Jurkat, Clone E6-1 (cell line): ENCODE measurements at places on chromosomes 1 and 21.

DNA sequence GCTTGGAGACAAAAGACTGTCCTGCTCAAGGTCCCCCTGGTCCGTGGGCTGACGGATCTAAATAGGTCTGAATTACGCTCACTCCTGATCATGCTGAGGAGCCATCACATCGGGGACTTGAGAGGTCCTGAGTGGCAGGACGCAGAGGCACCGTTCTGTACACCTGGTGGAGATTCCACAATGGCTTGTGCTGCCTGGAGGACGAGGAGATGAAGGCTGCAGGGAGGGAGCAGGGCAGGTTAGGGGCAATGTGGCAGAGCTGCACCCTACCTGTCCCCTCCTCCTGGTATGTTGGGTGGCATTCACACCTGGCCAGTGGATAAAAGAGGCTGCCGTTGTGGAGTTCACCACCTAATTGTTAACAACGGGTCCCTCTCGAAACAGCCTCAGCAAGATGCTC lies 38.7 kb downstream of the RHBG start:
- DNase-seq = no peak

DNA sequence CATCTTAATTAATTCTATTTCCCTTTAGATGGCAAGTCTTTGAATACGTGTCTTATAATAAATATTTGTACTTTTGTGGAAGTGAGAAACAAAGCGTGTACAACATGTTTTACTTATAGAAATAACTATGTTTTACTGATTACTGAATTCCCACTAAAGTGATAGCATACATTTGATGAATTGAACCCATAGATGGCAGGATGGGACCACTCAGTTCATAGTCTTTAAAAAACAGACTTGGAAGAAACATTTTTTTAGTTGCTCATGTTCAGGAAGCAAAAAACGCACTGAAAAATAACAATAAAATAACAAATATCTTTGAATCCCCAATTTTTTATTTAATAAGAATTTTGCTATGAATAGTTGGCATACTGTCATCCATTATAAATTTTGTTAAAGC lies 507.1 kb upstream of the ZRANB2 start:
- peak; percentile 20 for DNase-seq

- DNase-seq = no peak
These were observed 2.0 kb upstream of the OR2AK2 start for GRCh38 chr1:247962911-247963588.

GRCh38 chr1:30264672-30265025 lies 458.7 kb downstream of the MATN1 start:
- DNase-seq = no peak

- DNase-seq = peak; percentile 48
These were observed 9.0 kb downstream of the NPPA start for GRCh38 chr1:11838349-11839272.

GRCh38 chr1:203673550-203674411 lies 47.1 kb downstream of the ATP2B4 start:
- DNase-seq = peak; percentile 100

DNA sequence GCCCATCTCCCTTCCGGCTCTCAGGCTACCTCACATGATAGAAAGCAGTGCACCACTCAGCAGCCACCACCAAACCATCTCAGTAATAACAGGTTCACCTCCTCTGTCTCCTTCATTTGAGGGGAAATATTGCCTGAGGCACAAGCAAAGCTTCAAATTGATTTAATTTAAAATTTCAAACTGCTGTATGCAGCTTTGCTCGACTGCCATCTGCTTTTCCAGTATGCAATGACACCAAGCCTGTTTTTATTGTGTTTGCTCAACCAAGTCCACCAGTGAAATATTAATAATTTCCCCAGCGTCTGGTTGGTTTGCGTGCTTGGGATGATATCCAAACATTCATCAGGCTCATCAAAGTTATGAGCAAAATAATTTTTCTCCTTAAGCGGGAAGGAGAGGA lies 552.4 kb upstream of the DAB1 start:
- no peak for DNase-seq

DNA sequence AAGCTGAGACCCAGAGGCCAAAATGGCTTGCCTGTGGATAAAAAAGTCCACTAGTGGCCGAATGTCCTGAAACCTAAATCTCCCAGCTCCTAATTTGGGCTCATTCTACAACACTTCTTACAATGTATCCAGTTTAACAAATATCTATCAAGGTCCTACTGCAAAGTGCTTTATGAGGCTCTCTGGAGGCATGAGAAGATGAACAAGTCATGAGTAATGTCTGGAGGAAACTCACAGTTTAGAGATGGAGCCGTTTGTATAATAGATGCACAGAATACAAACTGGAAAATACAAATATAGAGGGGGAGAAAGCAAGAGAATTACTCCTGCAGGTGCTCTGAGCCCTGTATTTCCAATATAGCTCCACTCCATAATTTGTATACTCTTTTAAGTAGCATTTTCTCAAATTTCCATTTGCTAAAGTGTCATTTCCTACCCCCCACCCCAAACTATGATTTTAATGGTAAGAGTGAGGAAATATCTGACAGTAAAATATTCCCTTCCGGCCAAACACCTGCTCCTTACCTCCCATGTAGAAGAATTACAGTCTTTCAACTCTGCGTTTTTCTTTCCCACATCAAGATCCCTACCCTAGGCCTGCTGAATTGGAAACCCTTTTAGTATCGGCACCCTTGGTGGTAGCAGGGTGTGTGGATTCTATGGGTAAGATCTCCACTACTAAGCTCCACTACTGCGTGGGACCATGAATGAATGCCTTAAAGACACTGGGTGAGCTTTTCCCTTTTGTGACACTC lies 3.3 kb upstream of the ADAMTS5 start:
- no peak for DNase-seq

GRCh38 chr21:38838598-38839327 lies 33.0 kb downstream of the ETS2 start:
- DNase-seq = no peak

DNA sequence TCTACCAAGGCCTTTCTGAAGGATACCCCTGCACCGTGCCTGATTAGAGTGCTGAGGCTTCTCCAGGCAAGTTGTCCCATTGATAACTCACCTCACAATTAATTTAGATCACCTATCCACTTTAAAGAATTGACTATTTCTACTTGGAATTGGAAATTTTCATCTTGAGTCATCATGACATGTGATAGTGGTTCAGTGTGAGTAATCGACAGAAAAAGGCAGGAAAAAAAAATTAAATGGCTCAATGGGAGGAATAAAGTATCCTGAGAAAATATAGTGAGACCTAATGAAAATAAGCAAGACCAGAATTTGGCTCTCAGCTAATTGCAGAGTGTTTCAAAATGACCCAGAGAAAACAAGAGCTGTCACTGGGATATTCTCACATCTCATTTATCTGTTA lies 222.4 kb upstream of the C8B start:
- DNase-seq = no peak

DNA sequence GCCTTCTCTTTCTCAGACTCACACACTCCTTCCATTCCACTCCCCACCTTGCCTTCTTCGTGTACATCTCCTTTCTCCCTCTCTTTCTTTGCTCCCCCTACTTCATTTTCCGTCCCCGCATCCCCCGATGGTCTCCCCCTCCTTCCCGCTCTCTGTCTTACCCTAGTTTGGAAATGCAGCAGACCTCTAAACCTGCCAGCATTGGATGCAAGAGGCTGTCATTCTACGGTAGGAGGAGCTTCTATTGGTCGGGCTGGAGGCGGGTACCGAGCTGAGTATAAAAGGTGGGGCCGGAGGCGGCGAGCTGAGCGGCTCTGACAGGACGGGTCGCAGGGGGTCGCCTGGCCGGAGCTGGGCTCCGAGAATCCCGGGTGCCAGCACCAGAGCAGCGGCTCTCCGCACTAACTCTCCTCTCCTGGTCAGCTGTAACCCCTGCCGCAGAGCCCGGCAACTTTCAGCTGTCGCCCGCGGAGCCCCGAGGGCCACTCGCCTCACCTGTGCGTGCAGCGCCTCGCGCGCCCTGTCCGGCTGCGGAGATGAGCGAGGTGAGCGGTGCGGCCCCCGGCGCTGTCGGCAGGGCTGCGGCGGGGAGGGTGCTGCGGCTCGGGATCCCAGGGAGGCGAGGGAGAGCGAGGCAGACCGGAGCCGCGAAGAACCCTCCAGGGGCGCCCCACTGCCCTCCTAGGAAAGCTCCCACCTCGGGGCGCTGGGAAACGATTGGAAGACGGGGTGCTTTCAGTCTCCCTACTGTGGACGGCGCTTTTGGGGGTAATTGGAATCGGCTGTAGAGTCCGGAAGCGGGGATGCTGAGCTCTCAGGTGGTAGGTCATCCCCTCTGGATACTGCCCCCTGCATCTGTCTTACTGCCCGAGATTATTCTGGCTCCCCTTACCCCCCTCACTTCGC lies at the start of gene PCP4L1:
PCP4L1 (plus strand) TSS at position 307 of the 906 bp plus-strand sequence; CDS start at position 537, 230 bp downstream.
- no peak for DNase-seq
